AG20443 (cell line): ENCODE measurements at places on chromosomes 2 and 18.

- no peak for DNase-seq
Observed at GRCh38 chr18:38035193-38035592, 469.6 kb upstream of the CELF4 start.

DNA sequence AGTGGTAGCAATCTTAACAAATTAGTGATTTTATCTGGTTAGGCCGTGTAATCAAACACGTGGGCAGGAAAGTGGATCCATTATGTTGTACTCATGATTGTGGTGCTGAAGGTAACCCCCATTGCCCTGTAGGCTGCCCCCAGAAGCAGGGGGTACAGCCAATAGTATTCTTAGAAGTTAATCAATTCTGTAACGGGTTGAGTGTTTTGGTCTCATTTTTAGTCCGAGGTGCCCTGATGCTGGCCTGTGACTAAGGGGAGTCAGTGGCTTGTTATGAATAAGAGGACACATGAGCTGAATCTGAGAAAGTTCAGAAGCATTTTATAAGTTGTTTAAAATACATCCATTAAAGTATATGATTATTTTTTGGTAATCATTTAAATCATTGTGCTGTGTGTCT is 8.6 kb downstream of the EPAS1 start:
- DNase-seq, result no peak

GRCh38 chr18:12679183-12679786 is 21.4 kb upstream of the SPIRE1 start:
- peak; percentile 66 for DNase-seq

DNA sequence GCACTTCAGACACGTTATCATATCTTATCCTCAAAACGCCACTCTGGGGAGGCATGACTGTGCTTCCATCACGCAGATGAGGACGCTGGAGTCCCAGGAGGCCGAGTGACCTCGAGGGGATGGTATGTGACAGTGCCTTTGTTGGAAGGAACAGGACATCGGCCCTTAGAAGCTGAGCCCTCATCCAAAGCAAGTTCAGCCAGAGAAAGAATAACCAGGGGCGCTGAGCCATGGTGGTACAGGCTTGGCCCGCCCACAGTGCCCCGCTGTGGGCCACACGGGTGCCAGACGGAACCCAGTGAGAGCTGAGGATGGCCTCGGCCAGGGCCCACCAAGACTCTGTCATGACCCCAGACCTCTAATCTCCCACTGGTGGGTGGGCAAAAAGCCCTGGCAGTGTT is 31.3 kb downstream of the HS1BP3 start:
- no peak for DNase-seq

DNA sequence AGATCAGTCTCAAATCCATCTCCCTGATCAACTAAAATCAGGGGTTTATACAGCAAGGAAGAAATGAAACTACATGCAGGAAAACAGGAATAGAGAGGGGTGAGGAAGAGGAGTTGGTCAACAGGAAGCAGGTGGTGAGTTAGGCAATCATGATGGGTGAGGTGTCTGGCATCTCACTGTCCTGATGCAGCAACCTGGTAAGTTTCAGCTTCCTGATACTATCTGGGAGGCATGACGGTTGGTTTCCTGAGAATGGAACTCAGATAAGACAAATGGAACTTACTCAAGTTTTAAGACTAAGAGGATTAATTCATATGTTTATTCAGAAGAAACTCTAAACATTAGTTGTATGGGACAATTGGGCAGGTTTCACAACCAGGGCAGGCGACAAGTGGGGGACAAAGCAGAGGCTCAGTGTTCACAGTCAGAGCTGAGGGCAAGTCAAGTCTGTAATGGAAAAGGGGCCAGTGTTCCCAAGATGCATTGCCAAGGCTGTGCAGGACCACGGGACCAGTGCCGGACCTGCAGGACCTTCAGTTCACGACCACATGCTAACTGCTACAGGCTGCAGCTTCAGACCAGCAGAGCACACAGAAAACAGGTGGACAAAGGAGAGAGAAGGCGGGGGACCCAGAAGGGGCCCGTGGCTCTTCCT is 17.7 kb upstream of the GALM start:
- DNase-seq, result no peak

DNA sequence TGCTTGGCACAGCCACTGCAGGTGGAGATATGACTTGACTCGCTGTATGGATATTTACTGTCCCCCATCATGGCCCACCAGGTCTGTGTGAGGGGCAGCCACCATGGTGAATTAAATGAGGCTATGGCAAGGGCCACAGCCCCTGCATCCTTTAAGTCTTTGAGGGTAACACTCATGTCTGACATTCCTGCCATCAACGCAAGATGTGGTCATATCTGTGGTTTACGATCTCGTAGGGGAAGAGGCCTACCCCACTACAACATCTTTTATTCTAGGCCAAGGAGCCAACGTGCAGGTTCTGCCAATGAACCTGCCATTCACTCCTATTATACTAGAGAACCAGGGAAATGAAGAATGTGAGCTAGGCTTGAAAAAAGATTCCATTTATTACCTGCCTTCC is 381.6 kb upstream of the ID2 start:
- no peak for DNase-seq

- DNase-seq, result peak; percentile 37
Observed at GRCh38 chr2:160427629-160428404, 65.8 kb downstream of the RBMS1 start.

DNA sequence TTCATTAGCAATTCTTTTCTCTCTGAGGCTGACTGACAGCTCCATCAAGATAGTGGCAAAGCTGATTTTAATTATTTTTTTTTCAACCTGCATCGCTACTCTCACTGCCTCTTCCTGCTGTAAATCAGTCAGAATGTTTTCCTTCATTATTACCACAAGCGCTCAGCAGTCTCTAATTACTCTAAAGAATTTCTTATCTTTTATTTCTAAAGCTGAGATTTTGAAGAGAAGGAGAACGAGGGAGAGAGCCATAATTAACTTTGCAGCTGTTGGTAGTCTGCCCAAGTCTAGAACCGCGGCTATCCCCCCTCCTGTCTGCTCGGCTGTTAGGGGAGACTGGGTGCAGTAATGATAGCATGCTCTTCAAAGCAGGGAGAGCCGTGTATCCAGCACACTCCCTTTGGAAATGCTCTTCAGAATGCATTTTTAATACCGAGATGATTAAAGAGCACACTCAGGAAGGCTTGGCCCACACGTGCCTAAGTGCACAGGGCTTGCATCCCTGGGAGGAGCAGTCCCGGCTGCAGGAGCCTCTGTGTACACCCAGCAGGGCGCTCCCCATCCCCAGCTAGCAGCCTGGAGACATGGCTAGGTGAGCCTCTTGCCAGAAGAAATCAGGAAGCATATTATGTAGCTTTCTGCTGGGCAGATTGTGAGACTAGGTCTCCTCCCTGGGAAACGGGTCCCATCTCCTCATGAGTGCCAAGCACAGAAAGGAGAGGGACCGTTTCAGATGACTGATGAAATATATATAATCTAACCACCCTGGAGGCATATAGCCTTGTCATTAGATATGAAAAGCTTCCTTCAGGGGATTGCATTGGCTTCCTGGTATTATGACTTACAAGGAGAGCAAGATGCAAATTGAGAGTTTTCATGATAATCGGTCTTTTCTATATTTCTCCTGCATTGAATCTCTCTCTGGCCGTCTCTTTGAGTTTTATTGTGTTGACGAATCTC is 555.2 kb downstream of the CMPK2 start:
- no peak for DNase-seq

GRCh38 chr2:42089340-42089925 is 41.6 kb downstream of the PKDCC start:
- peak; percentile 71 for DNase-seq
